ENCODE measurements at places on chromosomes 12 and 14.

- no peak for DNase-seq
Measured at GRCh38 chr12:30296486-30296885, 399.2 kb downstream of the IPO8 start.

GRCh38 chr12:27651201-27651600 is 45.0 kb upstream of the REP15 start:
- DNase-seq, result no peak

DNA sequence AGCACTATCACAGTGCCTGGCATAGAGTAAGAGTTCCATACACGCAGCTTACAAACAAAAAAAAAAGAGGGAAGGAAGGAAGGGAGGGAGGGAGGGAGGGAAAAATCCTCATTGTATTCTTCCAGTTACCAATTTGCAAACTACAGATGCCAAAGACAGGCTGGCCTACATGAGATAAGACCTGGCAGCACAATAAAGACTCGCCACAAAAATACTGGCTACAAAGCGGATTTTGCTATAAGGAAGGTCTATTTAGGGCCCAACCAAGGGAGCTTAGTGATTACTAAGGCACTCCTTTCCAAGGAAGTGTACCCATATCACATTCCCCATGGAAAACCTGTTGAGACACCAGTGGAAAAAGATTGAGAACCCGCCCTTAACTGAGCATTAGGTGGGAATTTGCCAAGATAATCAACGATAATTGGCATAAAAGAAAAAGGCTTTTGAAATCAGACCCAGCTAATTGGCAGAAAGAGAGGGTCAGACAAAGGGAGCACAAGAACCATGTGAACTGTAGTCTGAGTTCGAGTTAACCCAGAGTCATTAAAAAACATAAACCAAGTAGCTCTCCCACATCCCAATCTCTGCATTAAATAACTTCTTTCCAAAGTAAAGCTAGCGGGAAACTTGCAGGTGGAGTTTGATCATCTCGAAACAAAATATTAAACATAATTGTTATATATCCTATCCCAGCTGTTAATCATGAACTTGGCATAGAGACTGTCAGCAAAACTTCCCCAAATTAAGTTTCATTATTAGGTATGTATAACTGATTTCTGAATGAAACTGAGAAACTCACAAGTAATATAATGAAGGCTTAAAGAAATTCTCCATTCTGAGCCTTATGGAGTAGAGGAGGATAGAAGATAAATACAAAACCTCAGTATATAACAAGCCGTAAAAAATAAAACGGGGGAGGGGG is 50.1 kb downstream of the PHLDA1 start:
- no peak for DNase-seq

DNA sequence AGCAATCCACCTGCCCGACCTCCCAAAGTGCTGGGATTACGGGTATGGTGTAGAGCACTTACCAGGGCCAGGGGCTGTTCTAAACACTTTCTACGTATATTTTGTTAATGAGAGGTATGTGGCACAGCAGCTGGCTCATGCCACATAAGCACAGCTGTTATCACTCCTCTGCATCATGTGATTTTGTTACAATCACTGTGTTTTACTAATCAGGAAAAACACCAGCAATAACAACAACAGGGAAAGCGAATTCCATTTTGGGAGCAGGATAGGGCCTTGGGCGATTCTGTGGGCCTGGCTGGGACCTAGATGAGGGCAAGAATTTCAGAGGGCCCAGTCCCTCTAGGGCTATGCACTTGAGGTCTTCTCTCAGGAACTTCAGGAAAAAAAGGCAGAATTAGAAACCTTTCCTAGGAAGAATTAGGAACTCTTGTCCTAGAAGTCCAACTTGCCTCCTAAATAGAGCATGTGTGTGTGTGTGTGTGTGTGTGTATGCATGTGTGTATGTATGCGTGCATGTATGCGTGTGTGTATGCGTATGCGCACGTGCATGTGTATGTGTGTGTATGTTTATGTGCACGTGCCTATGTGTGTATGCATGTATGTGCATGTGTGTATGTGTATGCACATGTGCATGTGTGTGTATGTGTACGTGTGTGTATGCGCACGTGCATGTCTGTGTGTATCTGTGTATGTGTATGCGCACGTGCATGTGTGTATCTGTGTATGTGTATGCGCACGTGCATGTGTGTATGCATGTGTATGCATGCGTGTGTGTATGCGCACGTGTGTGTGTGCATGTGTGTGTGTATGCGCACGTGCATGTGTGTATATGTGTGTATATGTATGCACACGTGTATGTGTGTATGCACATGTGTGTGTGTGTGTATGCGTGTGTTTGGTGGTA is 41.8 kb upstream of the CORO1C start:
- DNase-seq, result no peak

GRCh38 chr14:32980902-32981501 is 42.3 kb downstream of the NPAS3 start:
- DNase-seq, result no peak

DNA sequence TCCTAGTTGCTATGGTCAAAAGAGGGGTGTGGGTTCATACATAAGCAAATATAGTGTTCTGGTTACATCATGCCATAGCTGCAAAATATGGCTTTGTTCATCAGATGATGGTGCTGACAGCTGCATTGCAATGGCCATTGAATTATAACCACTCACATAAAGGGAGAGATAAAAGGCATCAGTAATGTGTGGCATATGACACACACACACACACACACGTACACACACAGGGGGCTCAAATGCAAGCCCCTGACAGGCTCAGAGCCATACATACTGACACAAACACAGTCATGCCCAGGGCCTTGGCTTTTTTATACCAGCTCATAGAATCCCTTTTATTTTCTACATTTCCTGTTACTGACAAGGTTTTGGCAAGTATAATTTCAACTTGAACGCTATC is 698.9 kb downstream of the BCL11B start:
- no peak for DNase-seq

DNA sequence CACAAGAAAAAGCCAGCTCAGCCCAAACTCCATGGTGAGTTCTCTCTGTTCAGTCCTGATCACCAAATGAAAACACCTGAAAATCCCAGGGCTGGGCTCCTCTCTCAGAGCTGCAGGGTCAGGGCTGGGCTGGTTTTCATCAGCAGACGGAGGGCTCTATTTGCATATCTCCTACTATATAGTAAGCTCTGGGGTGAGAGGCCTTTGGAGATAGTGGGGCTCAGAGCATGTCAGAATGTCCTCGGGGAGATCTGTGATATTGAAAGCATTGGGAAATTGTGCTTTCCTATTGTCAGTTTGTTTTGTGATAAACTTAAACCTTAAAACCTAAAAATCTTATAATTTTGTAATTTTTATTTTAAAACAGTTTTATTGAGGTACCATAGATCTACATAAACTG is 742.6 kb downstream of the TMEM121 start:
- no peak for DNase-seq

DNA sequence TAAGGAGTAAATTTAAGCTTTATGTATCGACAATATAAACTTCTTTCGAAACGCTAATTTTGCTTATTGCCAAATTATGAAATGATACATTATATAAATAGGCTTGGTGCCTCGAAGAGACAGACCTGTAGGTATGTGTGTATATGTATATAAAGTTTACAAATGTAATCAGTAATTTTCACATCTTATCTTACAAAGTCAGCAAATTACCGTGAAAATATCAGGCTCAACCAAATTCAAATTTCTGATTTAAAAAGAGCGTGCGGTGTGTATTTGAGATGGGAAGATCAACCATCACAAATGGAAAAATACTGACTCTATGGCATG is 605 bp downstream of the ZCRB1 start:
- no peak for DNase-seq

- DNase-seq, result no peak
Measured at GRCh38 chr12:2383325-2384028, 330.7 kb downstream of the CACNA1C start.

DNA sequence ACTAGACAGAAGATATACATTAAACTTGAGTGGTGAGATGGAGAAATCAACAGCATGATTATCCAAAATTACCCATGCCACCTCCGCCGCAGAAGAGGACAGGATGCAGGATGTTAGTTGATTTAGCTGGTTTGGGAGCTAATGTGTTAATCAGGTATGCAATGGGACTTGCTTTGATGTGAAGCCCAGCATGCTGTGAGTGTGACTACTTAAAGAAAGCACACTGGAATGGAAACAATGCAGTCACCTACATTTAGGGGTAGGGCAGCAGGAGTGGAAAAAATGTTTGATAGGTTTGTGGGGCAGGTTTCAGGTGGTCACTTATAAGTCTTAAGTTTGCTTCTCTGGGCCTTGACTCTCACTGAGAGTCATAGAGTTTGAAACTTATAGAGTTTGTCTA is 170.0 kb upstream of the DAAM1 start:
- no peak for DNase-seq

- DNase-seq, result no peak
Measured at GRCh38 chr14:61227884-61228591, 53.1 kb downstream of the TMEM30B start.

DNA sequence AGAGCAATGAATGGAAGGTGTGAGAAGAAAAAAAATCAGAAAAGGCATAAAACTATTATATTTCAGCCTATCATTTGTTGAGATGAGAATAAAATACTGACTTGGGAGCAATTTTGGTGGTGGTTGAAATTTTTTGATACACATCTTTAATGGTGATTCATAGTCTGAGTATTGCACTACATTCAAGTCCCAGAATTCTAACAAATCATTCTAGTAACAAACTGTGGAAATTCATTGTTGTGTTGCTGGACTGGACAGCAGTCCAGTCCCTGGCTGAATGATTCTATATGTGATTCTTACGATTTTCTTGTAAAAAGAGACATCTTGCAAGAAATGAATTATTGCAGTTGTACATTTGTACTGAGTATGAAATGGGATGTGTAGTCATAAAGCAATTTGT is 268.6 kb downstream of the TRHDE start:
- DNase-seq, result peak; percentile 22

DNA sequence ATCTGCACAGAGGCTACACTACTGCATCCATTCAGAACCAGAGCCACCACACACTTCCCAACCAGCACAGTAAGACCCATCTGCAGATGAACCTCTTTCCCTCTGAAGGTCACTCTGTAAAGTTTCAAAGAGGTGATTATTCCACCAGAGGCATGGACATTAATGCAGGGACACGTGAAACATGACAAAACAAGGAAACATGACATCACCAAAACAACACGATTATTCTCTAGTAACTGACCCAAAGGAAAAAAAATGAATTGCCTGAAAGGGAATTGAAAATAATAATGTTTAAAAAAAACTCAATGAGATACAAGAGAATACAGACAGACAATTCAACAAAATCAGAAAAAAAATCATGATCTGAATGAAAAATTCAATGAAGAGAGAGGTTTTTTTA is 139.1 kb downstream of the RERGL start:
- DNase-seq, result no peak

- peak; percentile 77 for DNase-seq
Measured at GRCh38 chr14:22536853-22537338, 52.1 kb downstream of the DAD1 start.

DNA sequence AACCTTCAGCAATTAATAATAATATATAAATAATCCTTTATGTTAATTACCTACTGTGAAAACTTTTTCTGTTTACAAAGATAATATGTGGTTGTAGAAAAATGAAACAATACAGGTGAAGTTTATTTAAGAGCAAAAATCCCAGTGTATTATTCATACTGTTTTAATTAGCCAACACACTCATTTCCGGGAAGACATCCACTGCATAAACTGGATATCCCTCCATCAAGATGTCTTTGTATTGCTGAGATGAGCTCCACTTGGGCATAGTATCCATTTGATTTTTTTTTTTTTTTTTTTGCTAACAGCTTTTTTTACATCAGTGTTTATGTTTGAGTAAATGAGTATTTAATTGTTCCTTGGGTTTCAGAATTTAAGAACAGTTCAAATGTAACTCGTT is 13.7 kb upstream of the DERA start:
- DNase-seq, result no peak

- DNase-seq, result no peak
Measured at GRCh38 chr14:78519863-78520262, 349.7 kb downstream of the NRXN3 start.

DNA sequence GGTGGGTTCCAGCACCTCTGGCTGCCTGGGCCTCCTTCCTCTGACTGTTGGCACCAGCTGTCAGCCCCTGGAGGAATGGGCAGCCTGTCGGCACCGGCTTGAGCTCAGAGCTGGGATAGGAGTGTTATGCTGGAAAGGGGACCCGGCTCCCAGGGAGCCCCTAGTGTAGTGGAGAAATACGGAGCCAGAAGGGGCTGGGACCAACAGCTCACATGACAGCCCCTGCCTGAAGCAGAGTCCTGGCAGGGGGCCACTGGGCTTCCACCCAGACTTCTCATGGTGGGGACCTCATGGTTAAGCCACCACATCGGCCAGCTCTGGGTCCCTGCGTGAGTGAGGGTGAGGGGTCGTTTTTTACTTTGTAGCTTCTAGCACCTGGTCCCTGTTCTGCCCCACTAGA is 174.5 kb downstream of the TSPAN9 start:
- no peak for DNase-seq

DNA sequence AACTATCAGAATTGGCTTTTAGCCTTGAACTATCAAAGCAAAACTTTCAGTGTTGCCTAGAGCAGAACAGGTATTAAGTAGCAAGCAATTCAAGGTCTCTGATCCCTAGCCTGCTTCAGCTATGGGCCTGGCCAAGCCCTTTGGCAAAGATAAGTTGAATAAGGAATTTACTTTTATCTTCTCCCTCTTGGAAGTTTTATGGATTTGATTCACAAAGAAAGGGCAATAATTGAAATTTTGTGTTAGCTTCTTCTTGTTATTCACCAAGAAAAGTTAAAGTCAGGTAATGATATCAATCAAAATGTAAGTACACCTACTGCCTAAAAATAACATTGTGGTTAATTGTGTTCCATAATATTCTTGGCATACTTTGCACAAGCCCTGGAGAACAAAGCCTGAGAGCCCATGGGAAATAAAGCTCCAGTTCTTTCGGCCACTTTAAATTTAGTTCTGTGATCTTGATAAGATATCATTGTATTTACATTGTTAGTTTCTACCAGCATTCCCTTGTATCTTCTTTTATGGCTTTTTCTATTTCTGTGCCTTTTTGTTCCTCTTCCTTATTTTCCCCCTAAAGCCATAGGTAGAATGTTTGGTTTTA is 158.0 kb downstream of the RAD51B start:
- DNase-seq, result no peak

DNA sequence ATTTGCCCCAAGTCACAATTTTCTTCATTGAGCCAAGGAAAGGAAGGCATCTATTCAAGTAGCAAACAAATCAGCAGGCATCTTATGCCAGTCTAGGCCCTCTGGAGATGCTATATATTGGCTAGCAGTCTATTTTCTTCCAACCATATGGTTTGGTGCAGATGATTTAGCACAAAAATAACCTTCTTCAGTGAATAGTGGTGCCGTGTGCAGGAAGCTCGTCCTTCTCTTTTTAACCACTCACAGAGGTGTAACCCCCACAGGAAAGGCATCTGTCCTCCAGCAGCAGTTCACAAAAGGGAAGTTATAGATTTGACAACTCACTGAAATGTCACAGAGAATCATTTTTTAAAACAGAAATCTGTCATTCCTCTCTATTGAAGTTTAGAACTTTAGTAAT is 445.7 kb upstream of the SYT1 start:
- DNase-seq, result no peak

DNA sequence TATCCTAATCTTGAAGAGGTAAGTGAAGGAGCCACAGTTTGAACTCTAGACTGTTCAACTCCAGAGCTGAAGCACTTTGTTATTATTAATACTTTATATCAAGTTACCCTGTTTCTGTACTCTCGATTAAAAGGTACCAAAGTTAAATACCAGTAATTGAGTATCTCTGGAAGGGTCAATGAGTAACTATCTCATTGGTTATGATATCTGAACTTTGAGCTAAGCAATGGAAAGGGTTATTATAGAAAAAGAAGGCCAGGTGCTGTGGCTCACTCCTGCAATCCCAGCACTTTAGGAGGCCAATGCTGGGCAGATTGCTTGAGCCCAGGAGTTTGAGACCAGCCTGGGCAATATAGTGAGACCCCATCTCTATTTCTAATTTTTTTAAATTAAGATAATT is 9.9 kb downstream of the TMEM19 start:
- no peak for DNase-seq
